ENCODE measurements at places on chromosomes 6 and 20.

DNA sequence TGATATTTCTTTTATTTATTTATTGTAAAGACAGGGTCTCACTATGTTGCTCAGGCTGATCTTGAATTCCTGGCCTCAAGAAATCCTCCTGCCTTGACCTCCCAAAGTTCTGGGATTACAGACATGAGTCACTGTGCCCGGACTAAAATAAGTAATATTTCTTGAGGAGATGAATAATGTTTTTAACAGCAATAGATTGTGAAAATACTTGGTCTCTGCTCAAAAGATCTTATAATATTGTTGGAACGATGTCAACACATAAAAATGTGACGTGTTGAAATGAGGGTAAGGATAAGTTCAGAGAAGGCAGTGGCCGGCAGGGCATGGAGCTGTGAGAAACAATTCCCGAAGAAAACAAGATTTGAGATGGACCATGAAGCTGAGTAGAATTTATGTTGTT is 178.7 kb downstream of the GJA1 start:
- no peak for DNase-seq

GRCh38 chr6:4258733-4259132 is 123.4 kb upstream of the ECI2 start:
- no peak for DNase-seq

DNA sequence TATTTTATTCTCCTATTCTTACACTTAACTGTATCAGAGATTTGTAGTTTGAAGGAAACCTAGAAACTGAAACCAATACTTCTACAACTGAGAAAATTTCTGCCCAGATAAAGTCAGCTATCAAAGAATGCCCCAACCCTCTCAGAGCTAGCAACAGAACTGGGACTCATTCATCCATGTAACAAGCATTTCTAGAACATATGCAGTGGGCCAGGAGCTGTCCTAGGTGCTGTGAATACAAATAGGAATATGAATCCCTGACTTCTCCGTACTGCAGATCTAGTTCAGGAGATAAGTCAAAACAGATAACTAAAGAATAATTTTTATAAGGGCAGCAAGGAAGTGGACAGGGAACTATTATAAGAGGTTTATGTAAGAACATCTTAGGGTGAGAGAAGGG is 654.1 kb upstream of the NOX3 start:
- no peak for DNase-seq

- no peak for DNase-seq
Observed at GRCh38 chr6:2859185-2859700, 17.6 kb upstream of the SERPINB1 start.

GRCh38 chr20:2619961-2620595 is 32.4 kb upstream of the NOP56 start:
- no peak for DNase-seq

- no peak for DNase-seq
Observed at GRCh38 chr6:1200409-1201101, 111.3 kb upstream of the FOXQ1 start.

- no peak for DNase-seq
Observed at GRCh38 chr6:134546962-134547645, 229.2 kb upstream of the SGK1 start.

GRCh38 chr20:6698056-6698455 is 69.4 kb upstream of the BMP2 start:
- no peak for DNase-seq

DNA sequence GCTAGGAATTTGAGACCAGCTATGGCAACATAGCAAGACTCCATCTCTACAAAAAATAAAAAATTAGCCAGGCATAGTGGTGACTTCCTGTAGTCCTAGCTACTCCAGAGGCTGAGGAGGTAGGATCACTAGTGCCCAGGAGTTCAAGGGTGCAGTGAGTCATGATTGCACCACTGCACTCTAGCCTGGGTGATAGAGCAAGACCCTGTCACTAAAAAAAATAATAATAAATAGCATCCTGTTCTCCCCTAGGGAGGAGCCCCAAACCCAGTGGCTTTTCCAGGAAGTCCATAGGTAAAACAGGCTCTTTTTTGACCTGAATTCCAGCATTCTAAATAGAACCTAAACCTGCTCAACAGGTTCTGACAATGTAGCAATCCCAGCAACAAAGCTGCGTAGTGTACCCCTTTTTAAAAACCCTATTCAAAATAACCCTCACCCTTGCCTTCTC is 192.0 kb downstream of the ALDH8A1 start:
- no peak for DNase-seq

DNA sequence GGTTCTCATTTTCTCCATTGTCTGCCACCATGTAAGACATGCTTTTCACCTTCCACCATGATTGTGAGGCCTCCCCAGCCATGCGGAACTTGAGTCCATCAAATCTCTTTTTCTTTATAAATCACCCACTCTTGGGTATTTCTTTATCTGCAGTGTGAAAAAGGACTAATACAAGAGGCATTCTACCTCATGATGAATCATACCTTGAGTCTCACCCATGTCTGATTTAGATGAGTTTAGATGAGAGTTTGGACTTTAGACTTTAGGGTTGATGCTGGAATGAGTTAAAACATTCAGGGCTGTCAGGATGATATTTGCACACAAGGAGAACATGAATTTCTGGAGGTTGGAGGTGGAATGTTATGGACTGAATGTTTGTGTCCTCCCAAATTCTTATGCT is 545.6 kb downstream of the C6orf118 start:
- DNase-seq, result no peak

- DNase-seq, result peak; percentile 93
Observed at GRCh38 chr6:128882991-128883611, at the start of gene LAMA2. Gene LAMA2 (plus strand): TSS chr6:128883138. CDS start chr6:128883246, 108 bp downstream.

GRCh38 chr20:61307686-61308476 is 55.8 kb downstream of the CDH4 start:
- DNase-seq, result no peak

- peak; percentile 28 for DNase-seq
Observed at GRCh38 chr20:34713194-34713943, 9.2 kb downstream of the TP53INP2 start.

DNA sequence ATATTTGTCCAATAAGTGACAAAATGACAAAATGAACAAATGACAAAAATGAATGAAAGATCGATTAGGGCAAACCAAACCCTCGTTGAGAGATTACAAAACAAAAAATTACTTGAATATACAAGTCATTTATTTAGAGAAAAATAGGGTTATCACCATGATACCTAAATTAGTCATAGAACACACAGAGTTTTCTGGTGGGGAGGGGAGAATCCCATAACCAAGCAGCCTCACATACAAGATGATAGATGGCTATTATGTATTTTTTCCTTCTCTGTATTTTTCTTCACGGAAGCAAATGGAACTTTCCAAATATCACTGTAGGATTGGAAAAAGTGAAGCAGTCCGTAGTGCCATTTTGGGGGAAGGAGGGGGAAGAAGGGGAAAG is 28.5 kb upstream of the BMP6 start:
- DNase-seq, result no peak

DNA sequence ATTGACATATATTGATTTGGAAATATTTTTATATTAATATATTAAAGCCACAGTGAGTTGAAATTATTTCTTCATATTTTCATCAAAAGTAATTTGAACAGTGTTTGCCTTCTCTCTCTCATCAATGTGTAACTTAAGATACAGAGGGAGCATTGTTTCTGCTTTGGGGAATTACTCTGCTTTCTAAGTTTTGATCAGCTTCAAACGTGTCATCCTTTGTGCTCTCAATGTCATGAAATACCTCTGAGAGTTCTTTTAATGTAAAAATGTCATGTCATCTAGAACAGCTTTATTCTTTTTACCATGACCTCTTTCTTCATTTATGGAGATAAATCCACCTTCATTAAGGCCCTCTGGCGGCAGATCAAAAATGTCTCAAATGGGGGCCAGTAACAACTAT is 259.4 kb upstream of the STXBP5 start:
- no peak for DNase-seq

GRCh38 chr20:45405571-45406259 is 2.4 kb upstream of the DBNDD2 start:
- no peak for DNase-seq

All from left lung (tissue), 14 donors.